ENCODE measurements at places on chromosomes 3 and 15.

DNA sequence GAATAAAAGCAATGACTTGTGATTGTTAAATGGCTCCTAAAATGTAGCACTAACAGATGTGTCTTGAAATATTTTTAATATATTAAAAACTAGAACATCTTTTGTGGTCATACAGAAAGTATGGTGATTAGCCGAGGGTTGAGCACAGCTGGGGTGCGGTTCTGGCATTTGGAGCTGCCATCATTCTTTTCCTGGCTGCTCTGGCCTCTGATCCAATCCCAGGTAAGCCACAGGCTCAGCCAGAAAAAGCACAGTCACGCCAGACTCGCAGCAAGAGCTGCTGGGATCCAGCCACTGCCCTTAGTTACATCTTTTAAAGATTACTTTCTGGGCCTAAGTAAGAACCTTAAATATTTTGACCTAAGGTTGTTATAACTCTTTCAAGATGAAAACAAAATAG, 196.8 kb downstream of the PLCL2 start:
- no peak for DNase-seq

- DNase-seq: no peak
Observed at GRCh38 chr15:93658026-93658816, 569.2 kb upstream of the RGMA start.

DNA sequence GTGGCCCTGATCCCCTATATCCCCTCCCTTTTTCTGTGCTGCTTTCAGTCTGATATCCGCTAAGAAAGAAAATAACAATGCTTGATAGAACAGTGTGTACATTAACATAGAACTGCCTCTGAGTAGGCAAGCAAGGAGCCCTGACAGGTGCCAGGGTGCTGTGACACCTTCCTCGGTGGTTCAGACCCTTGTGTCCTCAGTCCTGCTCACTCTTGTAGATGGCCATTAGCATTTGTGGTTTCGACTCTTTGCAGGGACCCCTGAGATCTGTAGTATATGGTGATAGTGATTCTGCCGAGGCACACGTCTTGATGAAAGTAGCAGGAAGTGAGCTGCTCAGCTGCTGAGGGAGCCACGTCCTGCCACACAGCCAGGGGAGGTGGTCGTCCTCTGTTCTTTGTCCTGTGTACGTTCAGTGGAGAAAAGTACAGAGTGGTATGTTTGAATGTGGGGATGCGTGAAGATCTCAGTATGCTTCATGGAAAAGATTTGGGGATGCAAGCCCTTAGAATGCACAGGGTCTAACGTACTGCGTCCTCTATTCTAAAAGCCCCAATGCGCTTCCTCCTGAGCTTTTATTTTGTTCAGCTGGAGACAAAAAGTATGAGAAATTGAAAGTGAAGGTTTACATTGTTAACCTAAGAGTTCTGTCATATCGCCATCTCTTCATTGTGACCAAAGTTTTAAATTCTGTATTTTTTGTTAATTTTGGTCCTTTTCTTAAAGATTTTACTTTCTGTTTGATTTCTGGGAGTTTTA, 35.4 kb downstream of the PXYLP1 start:
- no peak for DNase-seq

DNA sequence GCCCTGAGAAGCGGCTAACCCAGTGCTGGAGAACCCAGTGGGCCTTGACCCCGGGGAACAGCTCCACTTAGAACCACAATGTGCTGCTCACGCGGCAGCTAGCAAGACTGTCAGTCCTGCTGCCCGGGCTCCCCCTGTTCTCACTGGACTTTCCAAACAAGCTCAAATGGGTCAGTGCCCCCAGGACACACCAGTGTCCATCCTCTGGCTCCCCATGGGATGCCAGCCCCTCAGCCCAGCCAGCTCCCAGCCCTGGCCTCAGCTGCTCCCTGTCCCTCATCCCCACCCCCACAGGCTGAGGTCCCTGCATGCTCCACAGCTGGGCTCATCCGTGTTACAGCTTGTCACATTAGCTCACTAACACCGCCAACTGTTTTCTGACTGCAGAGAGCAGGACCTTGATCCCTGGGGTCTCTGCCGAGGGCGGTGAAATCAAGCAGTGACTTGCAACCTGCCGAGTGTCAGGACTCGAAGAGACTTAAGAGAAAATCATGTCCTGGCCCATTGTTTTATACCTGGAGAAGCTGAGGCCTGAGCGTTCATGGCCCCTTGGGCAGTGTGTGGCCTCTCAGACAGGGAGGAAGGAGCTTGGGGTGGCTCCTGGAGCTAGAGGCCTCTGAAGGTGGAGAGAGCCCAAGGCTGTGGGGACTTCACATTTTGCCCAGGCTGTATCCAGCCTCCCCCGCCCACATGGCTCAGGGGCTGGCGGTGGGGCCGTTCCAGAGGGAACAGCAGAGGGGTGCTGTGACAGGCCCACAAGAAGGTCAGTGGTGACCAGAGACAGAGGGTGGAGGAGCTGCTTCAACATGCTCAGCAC, 157.5 kb downstream of the MEGF11 start:
- no peak for DNase-seq

DNA sequence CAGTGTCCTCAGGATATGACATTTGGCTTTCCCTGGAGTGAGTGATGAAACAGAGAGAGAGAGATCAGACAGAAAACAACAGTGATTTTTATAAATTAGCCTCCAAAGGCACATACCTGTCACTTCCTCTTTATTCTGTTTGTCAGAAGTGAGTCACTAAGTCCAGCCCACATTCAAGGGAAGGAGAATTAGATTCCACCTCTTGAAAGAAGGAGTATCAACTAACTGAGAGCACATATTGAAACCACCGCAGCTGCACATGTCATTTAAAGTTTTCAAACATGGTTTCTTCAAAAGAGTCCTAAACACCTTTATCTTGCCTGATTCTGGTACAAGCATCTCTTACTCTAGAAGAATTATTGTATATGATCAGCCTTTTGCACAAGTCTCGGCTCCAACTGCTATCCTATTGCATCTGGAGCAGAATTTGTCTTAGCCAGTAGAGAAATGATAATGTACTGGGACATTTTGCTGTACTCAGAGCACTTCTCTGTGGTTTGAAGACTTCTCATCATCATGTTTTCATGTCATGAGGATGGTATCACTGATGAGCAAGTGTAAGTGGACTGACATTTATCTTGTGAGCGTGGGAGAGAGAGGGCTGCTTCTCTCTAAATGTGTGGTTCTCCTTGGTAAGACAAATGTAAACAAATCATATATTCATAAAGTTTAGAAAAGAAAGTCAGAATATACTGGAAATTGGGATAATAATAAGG, 338.9 kb upstream of the CFAP20DC start:
- no peak for DNase-seq

DNA sequence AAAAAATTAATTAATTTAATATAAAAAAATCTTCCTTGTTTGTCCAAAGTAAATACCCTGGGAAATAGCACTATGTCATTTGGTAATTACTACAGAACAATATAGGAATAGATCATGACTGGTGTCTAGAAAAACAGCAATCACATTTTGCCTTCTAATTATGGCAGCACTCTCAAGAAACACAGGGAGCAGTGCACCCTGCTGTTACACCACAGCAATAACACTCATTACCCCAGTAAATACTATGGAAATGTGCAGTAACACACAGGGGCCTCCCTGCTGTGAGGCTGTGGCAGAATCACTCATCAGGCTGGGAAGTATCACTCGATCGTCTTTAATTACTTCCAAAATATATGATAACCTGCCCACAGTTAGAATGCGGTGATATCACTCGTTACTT, 646.0 kb downstream of the TUSC7 start:
- no peak for DNase-seq

DNA sequence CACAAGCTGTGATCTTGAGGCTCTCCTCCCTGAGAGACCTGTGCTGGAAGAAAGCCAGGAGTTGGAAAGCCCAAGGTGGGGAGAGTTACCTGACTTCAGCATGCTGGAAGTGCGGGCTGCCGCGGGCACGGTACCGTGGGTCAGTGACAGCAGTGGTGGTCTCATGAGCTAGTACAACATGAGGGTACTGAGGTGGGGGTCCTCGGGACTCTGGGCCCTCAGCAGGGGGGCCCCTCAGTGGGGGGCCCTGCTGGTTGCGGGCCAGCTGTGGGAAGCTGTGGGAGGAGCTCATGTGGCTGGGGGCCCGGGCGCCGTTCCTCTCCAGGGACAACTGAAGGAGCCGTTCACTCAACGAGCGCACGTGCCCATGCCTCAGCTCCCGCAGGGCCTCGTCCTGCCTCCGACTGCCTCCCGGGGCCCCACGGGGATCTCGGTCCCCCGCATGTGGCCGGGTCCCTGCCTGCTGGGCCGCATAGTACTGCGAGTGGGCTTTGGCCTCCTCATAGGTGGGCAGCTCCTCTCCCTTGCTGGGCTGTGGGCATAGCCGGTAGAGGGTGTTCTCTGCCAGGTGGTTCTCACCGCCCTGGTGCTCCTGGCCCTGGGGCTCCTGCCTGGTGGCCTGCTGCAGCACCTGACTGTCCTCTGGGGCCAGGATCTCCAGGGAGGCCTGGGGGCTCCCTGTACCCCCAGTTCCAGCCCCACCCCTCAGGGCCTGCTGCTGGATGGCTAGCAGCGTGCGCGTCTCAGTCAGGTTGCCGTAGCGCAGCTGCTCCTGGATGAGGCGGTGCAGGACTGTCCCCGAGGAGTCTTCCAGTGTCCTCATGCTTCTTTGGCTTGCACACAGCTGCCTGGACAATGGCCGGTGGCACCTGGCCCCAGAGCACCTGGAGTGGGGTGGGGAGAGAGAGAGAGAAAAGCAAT, 3.4 kb downstream of the AMOTL2 start:
- no peak for DNase-seq

DNA sequence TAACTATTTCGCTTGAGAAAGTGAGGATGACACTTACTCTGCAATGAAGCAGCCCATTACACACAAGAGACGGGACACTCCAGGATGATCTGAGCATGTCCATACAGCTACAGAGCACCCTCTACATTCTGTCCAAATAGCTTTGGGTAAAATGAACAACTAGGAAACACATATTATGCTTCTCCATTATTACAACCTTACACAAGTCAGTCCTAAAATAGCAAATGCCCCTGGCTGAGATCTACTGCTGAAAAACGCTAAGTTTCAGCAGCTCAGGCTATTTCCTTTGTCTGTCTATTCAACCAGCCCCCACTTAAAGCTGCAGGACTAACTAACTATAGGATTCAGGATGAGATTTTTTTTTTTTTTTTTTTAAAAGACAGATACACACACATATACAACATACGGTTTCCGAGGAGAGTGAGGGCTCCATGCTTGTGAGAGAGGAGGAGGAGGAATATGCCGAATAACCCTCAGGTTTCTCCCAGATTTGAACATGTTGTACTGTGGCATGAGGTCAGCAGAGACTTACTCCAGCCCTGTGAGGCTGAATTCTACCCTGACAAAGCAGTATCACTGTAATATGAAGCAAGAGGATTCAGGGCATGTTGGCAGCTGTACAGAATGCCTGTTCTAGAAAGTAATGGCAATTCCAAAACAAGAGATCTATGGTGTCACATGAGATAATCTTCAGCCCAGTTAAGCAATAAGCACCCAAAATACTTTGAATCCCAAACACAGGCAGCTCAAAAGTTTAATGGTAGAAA, 117.3 kb upstream of the PLXND1 start:
- DNase-seq: no peak

- DNase-seq: no peak
Observed at GRCh38 chr3:58573640-58574039, 3.6 kb downstream of the FAM107A start.

DNA sequence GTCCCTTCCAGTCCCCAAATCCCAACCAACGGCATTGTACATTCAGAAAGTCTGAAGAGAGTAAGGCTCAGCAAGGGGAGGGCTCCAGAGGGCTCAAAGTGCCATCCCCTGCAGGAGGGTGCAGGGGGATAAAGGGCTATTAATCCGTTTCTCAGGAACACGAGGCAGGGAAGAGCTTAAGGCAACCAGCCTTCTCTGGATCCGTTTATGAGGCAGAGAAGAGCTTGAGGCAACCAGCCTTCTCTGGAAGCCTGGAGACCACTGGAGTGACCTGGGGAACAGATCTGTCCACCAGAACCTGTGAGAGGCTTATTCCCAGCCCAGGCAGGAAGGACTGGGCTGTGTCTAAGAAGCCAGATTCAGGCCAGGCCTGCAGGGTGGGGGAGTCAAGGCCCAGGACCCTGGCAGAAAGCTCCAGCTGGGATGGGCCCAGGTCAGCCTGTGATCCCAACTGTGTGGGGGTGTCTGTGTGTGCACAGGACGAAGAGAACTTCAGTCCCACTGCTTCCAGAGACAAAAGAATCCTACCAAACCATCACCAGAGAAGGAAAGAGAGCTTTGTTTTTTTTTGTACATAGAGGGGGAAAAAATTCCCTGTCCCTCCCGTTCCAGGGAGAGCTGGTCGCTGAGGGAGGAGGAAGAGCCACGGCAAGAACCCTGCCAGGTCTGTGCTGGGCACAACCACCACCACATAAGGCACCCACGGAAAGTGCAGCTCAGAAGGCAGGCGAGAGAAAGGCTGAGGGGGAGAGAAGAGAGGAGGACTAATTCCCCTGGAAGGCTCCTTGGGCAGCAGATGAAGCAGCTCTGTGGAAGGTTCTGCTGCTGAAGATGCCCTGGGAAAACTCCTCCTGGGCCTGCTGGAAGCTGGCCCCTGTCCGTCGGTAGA, 1.6 kb upstream of the ULK3 start:
- no peak for DNase-seq

DNA sequence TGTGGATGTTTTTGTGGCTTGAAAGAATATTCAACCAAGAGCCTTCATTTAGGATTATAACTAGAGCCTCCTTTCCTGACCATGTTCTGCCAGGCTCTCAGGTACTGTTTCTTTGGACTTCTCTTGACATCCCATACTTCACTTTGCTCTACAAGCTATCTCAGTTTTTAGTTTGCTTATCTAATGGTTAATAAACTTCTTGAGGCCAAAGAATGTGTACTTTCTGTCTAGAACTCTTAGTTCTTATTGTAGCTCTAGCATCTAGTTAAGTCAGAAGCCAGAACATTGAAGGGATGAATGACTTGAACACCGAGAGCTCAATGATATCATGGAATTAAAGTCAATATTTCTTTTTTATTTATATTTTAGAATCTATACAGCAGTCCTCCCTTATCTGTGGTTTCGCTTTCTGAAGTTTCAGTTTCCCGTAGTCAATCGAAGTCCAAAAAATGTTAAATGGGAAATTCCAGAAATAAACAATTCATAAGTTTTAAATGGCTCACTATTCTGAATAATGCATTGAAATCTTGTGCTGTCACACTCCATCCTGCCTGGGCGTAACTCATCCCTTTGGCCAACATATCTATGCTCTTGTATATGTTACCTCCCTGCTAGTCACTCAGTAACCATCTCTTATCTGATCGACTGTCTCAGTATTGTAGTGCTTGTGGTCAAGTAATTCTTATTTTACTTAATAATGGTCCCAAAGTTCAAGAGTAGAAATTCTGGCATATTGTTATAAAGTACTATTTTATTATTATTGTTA, 368.6 kb upstream of the RBMS3 start:
- no peak for DNase-seq
